Activated naive CD4-positive, alpha-beta T cell treated with anti-CD3 and anti-CD28 coated beads, Interleukin-2, amount 50 U/mL, for 72 hours (primary cell): ENCODE measurements at places on chromosomes 1 and 21. TPM values are rescaled to one million over a fixed set of nuclear protein-coding genes. Genes with fewer than 3 reads are reported as not detected.
A peak's percentile ranks its signal among the peaks of the same experiment; 100 is the strongest.

- DNase-seq, result no peak
These were observed 106.3 kb downstream of the TGFB2 start for GRCh38 chr1:218451415-218451814.

Gene TESK2
- 12.9 TPM for total RNA-seq

DNA sequence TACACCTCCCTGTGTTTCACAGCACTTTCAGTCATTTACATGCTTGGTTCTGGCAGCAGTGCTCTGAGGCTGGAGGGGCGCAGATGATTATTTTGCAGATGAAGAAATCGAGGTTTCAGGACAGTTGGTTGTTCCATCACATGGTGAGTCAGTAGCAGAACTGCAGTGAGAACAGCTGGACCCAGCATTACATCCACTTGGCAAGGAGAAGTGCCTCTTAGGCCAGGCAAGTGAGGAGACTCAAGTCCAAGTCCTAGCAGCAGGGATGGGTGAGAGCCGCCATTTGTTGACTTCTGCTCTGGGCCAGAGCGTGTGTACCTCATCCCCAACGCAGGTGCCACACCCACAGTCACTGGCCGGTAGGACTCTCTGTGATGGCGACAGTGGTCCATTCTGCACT, 26.8 kb upstream of the EPHA8 start:
- DNase-seq, result no peak

GRCh38 chr1:75672528-75673393, 51.7 kb upstream of the ACADM start:
- no peak for DNase-seq

DNA sequence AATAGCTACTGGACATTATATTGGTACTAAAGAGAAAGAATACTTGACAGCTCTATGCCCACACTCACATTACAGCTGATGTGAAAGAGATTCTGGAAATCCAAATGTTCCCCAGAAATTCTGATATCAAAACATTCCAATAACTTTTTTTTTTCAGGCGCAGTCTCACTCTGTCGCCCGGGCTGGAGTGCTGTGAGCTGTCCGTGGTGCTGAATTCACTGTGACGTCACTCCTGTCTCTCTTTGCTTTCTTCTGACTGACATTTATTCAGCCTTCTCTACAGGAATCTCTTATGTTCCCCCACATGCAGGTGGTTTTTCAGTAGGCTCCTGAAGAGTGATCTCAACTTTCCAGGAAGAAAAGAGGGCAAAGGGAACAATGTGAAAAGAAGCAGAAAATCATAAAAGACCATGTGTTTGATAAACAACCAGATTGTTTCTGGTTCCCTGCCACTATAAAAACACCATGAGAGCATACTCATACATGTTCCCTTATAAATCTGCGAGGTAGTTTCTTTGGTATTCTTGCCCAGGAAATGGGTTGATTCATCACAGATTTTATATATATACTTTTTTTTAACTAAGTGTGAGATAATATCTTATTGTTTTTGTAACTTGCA, 6.2 kb downstream of the S100A7A start:
- peak; percentile 69 for DNase-seq

- DNase-seq, result no peak
These were observed 165.5 kb upstream of the NR5A2 start for GRCh38 chr1:199862047-199862446.

Gene AMIGO1
- total RNA-seq, result 0.97 TPM

Gene RHEX
- not detected for total RNA-seq

GRCh38 chr1:200427744-200428143, 17.9 kb upstream of the ZNF281 start:
- no peak for DNase-seq

Gene MYOC
- total RNA-seq, result not detected

DNA sequence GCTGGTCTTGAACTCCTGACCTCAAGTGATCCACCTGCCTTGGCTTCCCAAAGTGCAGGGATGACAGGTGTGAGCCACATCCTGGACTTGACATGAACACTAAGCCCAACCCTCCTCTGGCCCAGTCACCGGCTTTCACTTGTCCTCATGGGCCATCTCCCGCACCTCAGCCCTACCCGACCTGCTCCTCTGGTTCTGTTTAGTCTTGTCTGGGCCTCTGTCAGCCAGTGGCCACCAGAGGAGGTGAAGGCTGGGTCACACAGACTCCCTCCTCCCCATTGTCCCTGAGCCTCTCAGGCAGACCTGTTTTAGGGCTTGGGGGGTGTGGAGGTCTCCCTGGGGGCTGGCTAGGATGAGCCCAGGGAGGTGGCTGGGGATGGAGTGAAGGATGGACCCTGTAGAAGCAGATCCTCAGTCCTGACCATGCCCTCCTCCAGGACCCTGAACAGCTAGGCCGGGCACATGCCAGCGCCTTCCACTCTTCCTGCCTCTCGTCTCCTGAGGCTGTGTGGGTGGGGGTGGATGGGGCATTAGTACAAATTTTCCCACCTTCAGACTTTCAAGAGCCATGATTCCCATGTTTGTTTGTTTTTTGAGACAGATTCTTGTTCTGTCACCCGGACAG, 26.1 kb upstream of the UMODL1 start:
- no peak for DNase-seq
